T-helper 2 cell (primary cell): ENCODE measurements at places on chromosomes 3 and 15.
A peak's percentile ranks its signal among the peaks of the same experiment; 100 is the strongest.

DNA sequence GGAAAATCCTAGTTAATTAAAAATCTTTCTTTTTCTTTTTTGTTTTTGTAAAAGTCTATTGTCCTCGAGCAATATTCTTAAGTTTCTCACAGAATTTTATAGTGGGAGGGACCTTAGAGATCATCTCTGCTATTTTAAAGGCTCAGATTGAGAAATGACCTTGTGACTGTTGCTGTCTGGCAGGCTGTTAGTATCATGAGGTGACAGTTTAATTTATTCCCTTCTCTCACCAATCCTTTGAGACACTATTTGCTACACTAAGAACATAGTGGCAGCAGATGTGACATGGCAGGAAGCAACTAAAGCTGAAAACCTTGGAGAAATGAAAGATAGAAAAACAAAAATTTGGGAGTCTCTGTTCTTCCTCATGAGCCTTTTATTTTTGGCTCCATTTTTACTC lies 24.9 kb downstream of the APPL1 start:
- no peak for DNase-seq

GRCh38 chr3:195123281-195123691 lies 147.7 kb downstream of the XXYLT1 start:
- DNase-seq: no peak

- DNase-seq: no peak
Measured at GRCh38 chr3:59381282-59381681, 331.5 kb upstream of the CFAP20DC start.

DNA sequence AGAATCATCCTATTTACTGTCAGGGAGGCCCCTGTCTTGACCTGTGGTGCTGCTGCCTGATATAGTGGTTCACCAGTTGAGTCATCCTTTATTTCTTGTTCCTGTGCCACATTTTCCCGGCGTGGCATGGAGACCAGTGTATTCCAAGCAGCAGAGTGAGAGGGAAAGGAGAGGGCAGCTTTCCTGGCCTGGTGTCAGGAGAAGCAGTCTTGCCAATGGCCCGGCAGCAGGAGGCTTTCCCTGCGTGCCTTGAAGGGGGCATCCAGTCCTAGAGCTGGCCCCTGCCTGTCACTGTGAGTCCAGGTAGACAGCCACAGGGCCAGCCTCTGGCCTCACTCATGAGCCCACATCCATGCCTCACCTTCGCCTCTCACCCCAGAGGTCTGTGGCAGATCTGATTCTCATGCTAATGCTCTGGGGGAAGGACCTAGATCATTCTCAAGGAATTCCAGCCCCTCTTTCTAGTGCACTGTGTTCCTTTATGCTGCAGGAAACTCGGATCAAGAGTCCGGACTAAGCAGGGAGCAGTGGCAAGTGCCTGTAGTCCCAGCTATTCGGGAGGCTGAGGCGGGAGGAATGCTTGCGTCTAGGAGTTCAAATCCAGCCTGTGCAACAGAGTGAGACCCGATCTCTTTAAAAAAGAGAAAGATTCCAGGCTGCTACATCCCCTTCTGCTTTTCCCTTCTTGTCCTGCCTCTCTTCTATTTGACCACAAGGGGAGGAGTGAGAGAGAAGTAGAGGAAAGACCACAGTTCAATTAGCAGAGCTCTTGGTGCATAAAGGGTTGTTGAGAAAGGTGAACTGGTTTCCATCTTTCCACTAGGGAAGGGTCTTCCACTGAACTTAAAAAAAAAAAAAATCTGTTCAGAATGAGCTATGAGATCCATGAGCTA lies 66.8 kb upstream of the HACD2 start:
- DNase-seq: no peak

GRCh38 chr15:51335538-51336410 lies 2.6 kb downstream of the CYP19A1 start:
- DNase-seq: no peak

- DNase-seq: no peak
Measured at GRCh38 chr3:49568965-49569364, 14.7 kb downstream of the BSN start.

DNA sequence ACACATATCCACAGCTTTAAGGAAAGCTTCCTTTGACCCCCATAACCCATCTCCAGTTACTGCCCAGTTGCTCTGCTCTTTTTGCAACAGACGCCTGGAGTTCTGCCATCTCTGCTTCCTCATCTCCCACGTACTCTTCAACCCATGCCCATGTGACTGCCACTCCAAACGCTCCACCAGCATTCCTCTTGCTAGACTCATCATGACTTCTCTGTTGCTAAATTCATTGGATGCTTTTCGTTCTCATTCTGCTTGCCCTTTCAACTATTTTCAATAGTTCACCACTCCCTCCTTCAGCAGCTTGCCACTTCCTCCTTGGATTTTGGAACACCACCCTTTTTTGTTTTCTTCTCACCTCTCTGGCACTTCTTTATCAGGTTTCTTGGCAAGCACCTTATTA lies 2.7 kb upstream of the KNSTRN start:
- DNase-seq: no peak

DNA sequence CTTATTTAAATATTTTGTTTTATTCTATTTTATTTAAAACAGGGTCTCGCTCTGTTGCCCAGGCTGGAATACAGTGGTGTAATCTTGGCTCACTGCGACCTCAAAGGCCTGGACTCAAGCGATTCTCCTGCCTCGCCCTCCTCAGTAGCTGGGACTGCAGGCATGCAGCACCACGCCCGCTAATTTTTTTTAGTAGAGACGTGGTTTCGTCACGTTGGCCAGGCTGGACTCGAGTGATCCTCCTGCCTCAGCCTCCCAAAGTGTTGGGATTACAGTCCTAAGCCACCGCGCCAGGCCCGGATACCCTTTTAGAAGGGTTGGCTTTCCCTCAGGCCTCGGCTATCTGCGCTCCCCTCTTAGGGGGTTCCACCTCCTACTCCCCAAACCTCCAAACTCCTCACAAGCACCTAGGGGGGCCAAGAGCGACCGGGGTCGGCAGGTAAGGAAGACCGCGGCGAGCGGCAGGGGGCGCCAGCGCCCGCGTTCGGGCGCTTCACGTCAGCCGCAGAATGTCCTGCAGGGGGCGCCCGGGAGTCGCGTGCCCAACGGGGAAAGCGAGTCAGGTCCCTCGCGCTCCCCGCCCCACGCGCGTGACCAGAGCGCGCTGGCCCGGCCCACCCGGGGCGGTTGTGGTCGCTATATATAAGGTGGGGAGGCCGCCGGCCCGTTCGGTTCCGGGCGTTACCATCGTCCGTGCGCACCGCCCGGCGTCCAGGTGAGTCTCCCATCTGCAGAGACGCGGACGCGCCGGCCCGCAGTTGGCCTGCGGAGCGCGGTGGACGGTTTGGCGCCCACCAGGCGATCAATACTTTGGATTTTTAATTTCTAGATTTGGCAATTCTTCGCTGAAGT lies 51.8 kb upstream of the GATM start:
- DNase-seq: peak; percentile 70

GRCh38 chr3:2141482-2141881 lies 42.8 kb downstream of the CNTN4 start:
- DNase-seq: no peak
